ENCODE measurements at places on chromosomes 1 and 21.

GRCh38 chr1:244964112-244964971 lies 100.0 kb upstream of the HNRNPU start:
- DNase-seq, result peak; percentile 25

DNA sequence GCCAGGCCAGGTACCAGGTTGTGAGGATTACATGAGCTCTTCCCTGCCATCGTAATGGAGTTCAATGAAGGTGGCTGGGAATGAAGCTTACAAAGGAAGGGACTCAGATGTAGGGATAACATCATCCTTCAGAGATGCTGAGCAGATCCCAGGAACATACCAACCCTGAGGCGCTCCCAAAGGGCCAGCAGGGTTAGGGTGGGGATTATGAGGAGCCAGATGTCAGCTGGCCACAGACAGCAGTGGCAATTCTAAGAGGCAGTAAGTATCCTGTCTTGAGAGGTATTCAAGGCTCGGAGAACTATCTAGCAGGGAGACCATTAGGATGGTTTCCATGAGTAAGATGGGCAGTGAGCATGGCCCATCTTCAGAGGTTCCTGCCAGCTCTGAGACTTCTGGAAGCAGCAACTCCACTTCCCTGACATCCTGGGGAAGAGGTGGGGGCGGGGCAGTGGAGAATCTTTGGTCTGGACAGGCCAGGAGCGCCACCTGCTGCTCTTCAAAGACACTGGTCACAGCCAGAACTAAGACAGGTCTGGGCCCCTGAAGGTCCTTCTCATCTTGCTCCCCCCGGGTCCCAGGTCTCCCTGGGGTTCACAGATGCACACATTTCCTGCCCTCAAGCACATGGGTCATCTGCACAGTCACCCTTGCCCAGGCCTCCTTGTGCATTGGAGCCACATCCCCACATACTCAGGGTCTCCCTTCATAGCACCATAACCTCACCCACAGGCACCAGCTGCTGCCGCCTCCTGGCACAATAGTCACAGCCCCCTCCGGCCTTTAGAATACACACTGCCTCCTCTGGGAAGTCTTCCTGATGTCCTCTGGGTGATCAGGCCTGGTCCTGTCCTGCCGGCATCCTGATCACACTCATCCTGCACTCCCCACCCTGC lies 2.7 kb upstream of the SDC3 start:
- DNase-seq, result peak; percentile 67

DNA sequence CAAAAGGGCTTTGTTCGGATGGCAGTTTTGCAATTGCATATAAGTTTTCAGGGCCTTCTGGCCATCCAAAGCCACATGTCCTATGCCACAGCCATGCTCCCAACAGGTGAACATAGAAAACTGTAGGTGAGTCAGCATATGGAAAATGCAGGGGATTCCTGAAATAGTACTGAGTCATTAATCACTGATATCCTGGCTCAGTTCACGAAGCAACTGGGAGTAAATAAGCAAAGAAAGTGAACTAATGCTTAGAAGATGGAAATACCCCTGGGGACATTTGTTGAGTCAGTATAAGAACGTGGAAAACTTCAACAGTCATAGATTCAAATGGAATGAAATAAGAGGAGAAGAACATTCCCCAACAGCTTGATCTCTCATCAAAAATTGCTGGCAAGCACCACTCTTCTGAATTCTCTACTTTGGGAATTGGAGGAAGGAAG lies 148.9 kb upstream of the RUNX1 start:
- DNase-seq, result no peak

GRCh38 chr1:24570265-24571125 lies 14.6 kb downstream of the NCMAP start:
- DNase-seq, result no peak

- DNase-seq, result no peak
Measured at GRCh38 chr1:239547987-239548386, 161.6 kb downstream of the CHRM3 start.

- DNase-seq, result no peak
Measured at GRCh38 chr1:64469116-64469976, 583 bp upstream of the CACHD1 start.

DNA sequence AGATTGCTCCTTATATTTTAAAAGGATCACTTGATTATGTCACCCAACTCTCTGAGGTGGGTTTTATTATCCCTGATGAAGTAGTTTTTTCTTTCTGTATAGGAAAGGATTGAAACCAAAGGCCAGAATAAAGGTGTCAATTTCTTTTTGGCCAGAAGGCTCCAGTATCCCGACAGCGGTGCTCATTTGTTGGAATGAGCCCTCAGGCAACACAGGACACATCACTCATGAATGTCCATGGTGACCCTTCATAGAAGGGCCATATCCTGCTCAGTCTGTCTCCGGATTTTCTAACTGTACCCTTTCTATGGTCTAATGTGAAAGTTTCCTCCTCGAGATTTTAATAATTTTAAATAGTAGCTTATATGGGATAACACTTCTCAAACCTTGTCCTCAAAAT lies 171.3 kb upstream of the USP24 start:
- no peak for DNase-seq

DNA sequence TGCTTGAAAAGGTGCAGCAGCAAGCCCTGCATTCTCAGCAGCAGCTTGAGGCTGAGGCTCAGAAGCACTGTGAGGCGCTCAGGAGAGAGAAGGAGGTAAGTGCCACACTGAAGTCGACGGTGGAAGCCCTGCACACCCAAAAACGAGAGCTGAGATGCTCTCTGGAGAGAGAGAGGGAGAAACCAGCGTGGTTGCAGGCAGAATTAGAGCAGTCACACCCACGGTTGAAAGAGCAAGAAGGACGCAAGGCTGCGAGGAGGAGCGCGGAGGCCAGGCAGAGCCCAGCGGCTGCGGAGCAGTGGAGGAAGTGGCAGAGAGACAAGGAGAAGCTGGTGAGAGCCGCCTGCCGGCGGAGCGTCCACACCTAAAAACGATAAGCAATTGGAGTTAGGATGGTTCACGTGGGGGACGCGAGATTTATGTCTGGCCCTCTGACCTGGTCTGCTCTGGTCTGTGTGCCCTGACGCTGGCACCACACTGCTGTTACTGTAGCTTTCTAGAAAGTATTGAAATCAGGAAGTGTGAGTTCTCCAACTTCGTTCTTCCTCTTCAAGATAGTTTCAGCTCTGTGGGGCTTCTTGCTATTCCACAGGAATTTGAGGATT lies 26.7 kb upstream of the DIP2A start:
- peak; percentile 32 for DNase-seq

- DNase-seq, result no peak
Measured at GRCh38 chr1:46017876-46018503, 114.4 kb downstream of the PIK3R3 start.

Data from activated CD8-positive, alpha-beta T cell treated with anti-CD3 and anti-CD28 coated beads, Interleukin-2, amount 10 ng/mL, durations not matched to agents 7 days and 5 days (primary cell).